ENCODE measurements at places on chromosomes 2 and 18.

GRCh38 chr2:221581986-221582385, 9.9 kb upstream of the EPHA4 start:
- H3K36me3 ChIP-seq, result no peaks in the 10 kb centered on the region
- peaks cover 23% of the 10 kb centered on the region for H3K27me3 ChIP-seq
- no peak for DNase-seq

DNA sequence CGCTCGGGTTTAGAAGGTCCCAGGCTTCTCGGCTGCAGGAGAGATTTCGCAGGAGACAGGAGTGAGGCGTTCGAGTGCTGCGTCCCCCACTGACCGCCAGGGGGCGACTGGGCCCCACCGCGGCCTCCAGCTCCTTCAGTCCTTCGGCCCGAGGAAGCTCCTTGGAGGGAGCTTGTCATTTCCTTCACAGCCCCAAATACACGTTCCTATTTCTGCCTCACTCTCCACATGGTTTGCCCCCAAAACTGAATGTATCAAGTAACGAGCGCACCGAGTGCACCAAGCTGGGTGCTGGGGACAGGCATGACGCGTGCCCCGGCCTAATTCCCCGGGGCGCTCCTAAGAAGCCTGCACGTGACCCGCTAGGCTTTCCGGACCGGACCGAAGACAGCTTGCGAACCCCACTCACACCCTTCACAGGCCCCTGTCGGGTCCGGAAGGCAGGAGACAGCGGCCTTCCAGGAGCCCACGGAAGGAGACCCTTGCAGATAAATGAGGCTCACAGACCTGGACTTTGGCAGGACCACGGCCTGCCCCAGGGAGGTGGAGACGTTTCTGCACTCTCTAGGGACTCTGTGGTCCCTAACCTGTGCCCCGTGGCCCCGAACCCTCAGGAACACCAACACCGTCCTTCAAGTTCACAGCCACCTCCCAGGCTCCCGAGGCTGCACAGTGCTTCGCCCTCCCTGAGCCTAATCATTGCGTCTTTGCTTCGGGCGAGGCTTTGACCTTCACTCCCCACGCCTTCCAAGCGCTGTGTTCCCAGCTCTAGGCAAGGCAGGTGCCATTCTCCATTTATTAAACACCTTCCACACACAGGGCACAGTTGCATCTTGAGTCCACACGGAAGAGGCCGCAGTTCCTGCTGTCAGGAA, 13.0 kb upstream of the FAHD2A start:
- no peak overlapping the region for H3K27ac ChIP-seq
- no peaks in the 10 kb centered on the region for H3K27me3 ChIP-seq
- no peaks in the 10 kb centered on the region for H3K36me3 ChIP-seq
- peak; percentile 47 for DNase-seq
- no peaks in the 10 kb centered on the region for H3K4me1 ChIP-seq
- H3K4me3 ChIP-seq, result no peak overlapping the region

DNA sequence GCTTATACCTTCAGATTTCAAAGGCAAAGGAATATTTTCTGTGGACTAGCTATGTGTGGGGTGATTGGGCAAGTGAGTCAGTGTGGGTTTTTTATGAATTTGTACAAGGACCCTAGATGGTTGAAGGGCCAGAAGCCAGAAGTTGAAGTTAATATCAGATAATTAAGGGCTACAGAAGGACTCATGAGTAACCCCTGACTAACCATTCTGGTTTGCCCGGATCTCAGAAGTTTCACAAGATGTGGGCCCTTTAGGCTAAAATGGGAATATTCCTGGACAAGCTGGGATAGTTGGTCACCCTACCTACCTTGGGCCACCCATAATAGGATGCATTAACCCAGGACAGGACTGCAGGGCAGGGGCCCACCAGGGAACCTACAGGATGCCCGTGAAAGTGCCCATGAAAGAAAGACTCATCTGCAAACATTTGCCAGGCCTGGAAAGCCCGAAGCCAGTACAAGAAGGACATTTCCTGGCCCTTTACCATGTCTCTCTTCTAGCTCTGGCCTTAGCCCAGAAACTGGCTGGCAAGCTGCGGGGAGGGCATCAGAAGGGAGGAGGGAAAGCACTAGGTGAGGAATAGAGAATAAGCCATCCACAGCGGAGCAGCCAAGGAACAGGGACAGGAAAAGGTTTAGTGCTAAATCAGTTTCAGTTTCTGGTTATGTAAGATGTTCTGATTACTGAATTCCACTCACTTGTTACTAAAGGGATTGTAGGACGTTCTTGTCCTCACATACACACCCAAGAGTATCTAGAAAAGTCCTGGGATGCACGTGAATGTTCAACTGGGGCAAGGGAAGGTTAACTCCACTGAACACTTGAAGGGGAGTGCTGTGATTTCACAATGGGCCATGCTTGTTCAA, 33.6 kb downstream of the GCG start:
- H3K4me1 ChIP-seq, result peaks cover 16% of the 10 kb centered on the region
- H3K27me3 ChIP-seq, result no peaks in the 10 kb centered on the region

DNA sequence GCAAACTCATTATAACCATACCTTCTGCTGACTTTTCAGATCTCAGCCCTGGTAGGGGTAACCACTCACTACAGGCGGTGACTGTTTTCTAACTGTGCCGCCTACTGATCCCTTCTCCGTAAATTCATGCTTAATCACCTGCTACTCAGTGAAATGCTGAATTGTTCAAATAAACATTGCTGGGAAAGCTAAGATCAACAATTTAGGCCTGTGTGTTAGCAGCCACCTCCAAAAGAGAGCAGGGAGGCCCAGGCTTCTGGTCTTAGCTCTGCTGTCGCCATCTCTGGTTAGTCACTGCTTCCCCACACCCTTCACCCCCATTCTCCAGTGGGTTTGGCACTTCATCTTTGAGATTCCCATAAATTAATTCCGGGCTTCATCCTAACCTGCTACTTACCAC, 21.8 kb upstream of the NT5C1B start:
- H3K4me3 ChIP-seq, result no peak overlapping the region
- H3K27me3 ChIP-seq, result no peaks in the 10 kb centered on the region
- H3K4me1 ChIP-seq, result peaks cover 6% of the 10 kb centered on the region
- no peak overlapping the region for H3K27ac ChIP-seq
- DNase-seq, result no peak

- H3K4me1 ChIP-seq, result no peaks in the 10 kb centered on the region
- no peak overlapping the region for H3K27ac ChIP-seq
- no peaks in the 10 kb centered on the region for H3K36me3 ChIP-seq
- no peak for DNase-seq
- H3K4me3 ChIP-seq, result no peak overlapping the region
Measured at GRCh38 chr2:3759331-3759730, 56.0 kb downstream of the DCDC2C start.

Data from T-helper 2 cell treated with Interferon-gamma antibody and Interleukin-4, amounts not matched to agents 5 μg/mL and 100 μg/mL, for 36 hours (primary cell).